Osteoblast (primary cell): ENCODE measurements at places on chromosomes 16 and 17.
A peak's percentile ranks its signal among the peaks of the same experiment; 100 is the strongest.

DNA sequence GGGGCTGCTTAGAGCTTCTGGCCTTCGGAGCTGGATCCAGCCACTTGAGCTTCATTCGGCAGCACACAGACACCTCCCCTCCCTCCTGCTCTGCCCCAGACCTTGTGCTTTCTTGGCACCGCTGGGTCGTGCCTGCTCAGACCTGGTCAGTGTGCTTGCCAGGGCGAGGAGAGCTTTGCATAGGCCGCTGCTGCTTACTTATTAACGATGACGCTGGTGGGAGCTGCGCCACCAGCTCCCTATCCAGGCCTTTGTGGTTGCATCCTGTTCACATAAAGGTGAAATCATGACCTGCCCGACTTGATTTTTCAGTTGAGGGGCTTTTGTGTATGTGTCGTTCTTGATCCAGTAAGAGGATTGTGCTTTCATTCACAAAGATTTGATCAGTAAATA lies 101.1 kb downstream of the MSI2 start:
- no peak for DNase-seq

- DNase-seq, result no peak
Measured at GRCh38 chr16:35711435-35711834, 2252.0 kb downstream of the TP53TG3F start.

DNA sequence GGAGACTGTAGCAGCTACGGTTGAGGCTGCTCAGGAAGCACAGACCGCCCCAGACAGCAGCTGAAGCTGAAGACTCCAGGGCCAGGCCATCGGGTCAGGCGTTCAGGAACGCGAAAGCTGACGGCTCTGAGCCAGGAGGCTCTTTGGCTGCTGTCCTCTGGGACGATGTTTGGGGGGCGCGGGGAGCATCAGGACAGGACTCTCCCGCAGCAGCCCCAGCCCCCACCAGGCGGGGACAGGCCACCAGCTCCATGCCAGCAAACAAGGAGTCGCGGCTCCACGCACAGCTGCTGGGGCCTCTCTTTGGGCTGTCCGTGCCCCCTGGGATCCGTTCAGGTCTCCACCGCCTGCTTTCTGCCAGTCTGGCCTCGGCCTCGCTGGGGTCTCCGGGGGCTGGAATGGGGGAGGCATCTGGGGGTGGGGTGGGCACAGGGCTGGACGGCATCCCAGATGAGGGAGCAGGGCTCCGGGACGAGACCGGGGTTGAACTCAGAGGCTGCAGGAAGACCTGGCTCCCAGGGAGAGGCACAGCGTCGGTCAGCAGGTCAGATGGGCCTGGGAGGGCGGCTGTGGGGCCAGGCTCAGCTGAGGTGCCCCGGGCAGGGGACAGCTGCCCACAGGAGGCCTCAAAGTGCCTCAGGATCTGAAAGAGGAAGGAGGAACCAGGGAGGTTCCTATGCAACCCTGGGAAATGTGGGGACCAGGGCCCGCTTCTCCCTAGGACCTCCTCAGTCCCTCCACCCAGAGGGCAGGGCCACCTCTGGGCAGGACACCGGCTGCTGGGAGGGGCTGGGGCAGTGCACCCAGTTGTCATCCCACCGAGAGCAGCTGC lies 6.3 kb upstream of the CEP131 start:
- DNase-seq, result peak; percentile 67

DNA sequence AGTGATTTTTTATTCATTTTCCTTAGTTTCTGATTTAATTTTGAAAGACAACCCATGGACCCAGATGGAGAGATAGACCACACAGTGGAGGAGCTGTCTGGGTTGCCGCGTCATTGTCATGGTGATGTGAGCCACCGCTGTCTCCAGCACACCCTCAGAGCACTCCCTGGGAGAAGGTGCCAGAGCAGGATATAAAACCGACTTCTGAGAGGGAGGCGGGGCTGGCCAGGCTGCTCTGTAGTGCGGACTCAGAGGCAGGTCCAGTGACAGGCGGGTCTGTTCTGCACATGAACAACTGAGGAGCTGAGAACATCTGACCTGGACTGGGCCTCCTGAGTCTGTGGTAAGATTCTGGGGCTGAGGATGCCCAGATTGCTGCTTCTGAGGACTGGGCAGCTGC lies 216.3 kb upstream of the NLRP1 start:
- DNase-seq, result no peak

DNA sequence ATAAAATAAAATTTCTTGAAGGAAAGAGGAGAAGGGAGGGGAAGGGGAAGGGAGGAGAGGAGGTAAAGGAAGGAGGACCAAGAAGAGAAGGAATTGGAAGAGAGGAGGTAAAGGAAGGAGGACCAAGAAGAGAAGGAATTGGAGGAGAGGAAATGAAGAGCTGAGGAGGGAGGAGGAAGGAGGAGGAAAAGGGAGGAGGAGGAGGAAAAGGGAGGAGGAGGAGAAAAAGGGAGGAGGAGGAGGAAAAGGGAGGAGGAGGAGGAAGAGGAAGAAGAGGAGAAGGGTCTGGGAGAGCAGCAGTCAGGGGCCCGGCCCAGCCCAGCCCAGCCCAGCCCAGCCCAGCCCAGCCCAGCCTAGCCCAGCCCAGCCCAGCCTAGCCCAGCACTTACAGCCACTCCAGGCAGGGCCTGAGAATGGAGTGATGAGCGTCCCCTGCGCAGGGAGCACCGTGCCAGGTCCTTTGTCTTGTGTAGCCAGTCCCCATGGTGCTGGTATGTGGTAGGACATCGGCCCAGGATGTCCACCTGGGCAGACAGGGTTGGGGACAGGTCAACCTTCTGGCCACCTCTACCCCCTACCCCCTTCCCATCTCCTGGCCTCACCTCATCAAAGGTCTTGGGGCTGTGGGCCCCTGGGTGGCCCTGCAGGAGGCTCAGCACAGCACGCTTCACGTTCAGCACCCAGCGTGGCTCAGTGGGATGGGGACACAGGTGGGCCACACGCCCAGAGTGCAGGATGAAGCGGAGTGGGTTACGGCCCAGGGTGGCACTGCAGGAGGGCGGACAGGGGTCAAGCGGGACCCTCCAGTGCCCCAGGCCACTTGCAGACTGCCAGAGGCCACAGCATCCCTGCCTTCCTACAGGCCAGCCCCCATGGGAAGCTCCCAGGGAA lies 70.9 kb downstream of the LITAF start:
- DNase-seq, result no peak

- DNase-seq, result peak; percentile 22
Measured at GRCh38 chr17:65457183-65457582, 104.3 kb downstream of the AXIN2 start.

GRCh38 chr16:86362155-86362849 lies 148.0 kb upstream of the FOXF1 start:
- DNase-seq, result no peak
